ENCODE measurements at places on chromosomes 16 and 17.

GRCh38 chr16:80986557-80986956 is 20.1 kb downstream of the CMC2 start:
- no peak for DNase-seq

- no peak for DNase-seq
These were observed 139.3 kb downstream of the KCNJ2 start for GRCh38 chr17:70308618-70309017.

- peak; percentile 78 for DNase-seq
These were observed 21.1 kb upstream of the TFAP4 start for GRCh38 chr16:4293822-4294457.

- DNase-seq, result no peak
These were observed 2.5 kb downstream of the LAT start for GRCh38 chr16:28987170-28987853.

GRCh38 chr16:8568231-8568617 is 22.1 kb downstream of the TMEM114 start:
- DNase-seq, result no peak

- DNase-seq, result no peak
These were observed 111.1 kb downstream of the AIPL1 start for GRCh38 chr17:6323626-6324356.

GRCh38 chr16:22397931-22398330 is 23.5 kb upstream of the CDR2 start:
- DNase-seq, result no peak

GRCh38 chr17:18039535-18040260 is 490 bp downstream of the GID4 start:
- no peak for DNase-seq
